Osteoblast (primary cell): ENCODE measurements at places on chromosomes 11 and 22. TPM values are rescaled to one million over a fixed set of nuclear protein-coding genes. Genes with fewer than 3 reads are reported as not detected.

SAA1 gene
- total RNA-seq = not detected in 2 replicates

GSTT2B gene
- 2.4 and 13.8 TPM in 2 replicates for total RNA-seq

SPI1 gene
- not detected in 2 replicates for total RNA-seq

OR8G1 gene
- not detected in 2 replicates for total RNA-seq

CCS gene
- 35.8 and 43.3 TPM in 2 replicates for total RNA-seq

PATE4 gene
- total RNA-seq = not detected in 2 replicates

MMP12 gene
- total RNA-seq = under 0.01 and 0.36 TPM in 2 replicates
